Activated CD4-positive, alpha-beta T cell treated with anti-CD3 and anti-CD28 coated beads, Interleukin-2, amount 50 U/mL, for 1 hour (primary cell): ENCODE measurements at places on chromosomes 11 and 22.

DNA sequence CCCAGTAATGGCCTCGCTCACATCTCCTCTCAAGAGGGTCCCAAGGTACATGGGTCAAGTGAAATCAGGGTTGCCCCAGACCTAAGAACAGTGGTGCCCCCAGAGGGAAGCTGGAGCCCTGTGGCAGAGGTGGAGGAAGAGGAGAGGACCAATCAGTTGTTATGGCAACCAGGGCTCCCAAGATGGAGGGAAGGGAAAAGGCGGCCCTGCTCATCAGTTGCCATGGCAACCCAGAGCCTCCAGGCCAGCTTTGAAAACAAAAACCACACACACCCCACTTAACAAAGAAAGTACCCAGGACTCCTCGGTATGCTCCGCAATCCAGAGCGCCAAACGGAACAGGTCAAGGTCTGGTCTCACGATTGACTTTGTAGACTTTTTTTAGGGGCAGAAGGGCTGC lies 53.5 kb upstream of the SLC35C1 start:
- DNase-seq: no peak

GRCh38 chr22:48605856-48606481 lies 1221.7 kb downstream of the BRD1 start:
- DNase-seq: no peak

DNA sequence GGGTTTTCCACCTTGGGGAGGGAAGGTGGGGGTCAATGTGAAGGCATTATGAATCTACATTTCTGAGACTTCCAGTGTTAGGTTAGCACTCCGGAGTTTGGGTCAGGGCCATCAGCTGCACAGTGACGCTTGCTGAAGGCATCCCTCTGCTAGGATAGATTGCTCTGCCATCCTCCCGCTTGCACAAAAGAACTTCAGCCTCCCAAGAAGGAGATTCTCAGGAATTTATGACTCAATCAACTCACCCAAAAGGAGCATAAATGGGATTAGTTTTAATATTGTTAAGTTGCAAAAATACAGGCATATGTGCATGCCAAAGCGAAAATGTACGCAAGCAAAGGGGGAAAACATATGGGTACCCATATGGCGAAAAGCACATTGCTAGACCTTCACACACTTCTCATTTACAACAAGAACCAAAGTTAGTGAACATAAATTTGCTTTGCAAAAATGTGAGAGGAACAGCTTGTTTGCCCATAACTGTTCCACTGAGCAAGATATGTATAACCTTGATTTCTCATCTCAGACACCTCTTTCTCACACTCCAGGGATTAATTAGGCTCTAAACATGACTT lies 1013.0 kb downstream of the OPCML start:
- no peak for DNase-seq

DNA sequence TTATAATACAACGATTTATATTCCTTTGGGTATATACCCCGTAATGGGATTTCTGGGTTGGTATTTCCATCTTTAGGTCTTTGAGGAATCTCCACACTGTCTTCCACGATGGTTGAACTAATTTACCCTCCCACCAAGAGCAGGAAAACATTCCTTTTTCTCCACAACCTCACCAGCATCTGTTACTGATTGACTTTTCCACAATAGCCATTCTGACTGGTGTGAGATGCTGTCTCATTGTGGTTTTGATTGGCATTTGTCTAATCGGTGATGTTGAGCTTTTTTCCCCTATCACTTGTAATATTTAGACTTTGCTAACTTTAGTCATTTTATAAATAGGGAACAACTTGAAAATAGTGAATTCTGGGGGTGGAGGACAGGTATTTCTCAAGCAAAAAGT lies 58.1 kb downstream of the PPFIA1 start:
- DNase-seq: no peak

DNA sequence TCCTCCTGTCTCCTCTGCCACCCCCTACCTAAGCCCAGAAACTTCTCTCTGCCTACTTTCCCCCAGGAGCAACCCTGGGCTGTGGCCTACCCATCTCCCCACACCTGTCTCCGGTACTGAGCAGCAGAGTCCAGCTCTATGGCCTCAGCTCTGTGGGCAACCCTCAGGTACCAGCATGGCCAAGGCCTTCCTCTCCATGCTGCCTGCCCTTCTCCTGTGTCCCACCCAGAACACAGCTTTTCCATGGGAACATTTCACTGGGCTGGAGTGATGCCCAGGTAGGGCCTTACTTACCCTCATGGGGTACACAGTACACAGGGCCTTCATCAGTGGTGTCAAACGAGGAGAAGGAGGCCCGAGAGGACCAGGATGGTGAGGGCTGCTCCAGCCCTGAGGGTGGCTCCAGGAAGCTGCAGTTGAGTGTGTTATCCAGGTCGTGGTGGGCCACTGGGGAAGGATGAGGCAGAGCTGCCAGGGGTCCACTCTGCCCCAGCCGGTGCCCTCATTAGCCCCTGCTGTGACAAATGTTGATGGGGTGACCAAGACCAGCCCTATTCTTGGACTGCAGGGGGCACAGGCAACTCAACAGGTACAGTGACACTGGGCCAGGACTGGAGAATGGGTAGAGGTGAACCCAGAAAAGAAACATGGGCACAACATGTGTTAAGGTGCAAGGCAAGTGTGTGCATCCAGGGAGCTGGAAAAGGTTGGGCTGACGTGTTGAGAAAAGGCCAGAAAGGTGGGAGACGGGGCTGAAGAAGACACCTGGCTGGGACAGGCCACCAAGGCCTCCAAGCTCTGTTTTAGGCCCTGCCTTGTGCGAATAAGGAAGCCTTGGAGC lies 10.3 kb downstream of the SCARF2 start:
- no peak for DNase-seq

GRCh38 chr11:61598886-61599868 lies 18.3 kb upstream of the SYT7 start:
- DNase-seq: no peak

GRCh38 chr11:74168838-74169237 lies 2.0 kb downstream of the C2CD3 start:
- DNase-seq: no peak

- no peak for DNase-seq
Observed at GRCh38 chr22:21444701-21445436, 22.3 kb upstream of the TMEM191C start.

GRCh38 chr11:111797145-111797581 lies 31.0 kb upstream of the PPP2R1B start:
- no peak for DNase-seq

DNA sequence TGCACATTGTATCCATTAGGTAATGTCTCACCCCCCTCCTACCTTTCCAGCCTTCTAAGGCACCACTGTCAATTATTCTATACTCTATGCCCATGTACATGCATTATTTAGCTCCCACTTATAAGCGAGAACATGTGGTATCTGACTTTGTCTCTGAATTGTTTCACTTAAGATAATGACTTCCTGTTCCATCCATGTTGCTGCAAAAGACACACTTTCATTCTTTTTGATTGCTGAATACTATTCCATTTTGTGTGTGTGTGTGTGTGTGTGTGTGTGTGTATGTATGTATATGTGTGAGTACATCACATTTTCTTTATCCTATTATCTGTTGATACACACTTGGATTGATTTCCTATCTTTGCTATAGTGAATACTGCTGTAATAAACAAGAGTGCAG lies 84.2 kb downstream of the PGR start:
- no peak for DNase-seq

DNA sequence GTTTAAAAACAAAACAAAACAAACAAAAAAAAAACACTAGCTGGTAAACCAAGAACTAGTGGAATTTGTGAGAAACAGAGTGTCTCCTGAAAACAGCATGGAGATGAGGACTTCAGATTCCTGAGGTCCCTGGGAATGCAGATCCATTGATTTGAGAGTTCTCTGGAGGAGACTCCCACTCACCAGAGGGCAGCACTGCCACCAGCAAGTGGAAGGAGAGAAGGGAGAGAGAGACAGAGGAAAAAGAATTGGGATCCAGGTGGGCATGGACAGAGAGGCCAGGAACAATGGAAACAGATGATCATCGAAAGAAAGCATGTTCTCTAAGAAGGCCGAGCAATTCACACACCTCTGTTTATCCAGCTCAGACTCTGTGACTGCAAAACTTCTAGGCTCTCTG lies 31.8 kb downstream of the ETS1 start:
- DNase-seq: no peak

DNA sequence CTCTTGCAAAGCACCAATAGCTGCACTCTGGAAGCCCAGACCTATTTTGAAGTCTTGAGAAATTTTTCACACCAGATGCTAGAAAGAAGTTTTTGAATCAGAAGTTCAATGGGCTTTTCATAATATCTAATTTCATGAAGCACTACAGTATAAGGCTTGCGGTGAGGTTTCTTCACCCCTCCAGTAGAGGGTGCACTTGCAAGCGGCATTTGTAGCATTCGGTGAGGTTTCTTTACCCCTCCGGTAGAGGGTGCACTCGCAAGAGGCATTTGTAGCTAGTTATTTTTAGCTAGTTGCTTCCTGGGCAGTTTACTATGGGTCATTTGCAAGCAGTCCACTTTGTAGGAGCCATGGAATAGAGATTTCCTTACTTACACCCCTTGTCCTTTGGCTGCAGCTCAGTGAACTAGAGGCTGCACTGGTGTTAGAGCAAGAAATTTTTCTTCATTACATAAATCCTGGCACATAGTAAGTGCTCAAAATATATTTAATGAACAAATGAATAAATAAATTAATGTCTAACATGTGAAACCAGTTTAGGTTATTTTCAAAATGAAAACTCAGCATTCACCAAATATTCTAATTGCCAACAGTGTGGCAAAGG lies 7.8 kb upstream of the NOX4 start:
- DNase-seq: no peak

GRCh38 chr11:73296501-73297230 lies 11.4 kb upstream of the ARHGEF17 start:
- no peak for DNase-seq

DNA sequence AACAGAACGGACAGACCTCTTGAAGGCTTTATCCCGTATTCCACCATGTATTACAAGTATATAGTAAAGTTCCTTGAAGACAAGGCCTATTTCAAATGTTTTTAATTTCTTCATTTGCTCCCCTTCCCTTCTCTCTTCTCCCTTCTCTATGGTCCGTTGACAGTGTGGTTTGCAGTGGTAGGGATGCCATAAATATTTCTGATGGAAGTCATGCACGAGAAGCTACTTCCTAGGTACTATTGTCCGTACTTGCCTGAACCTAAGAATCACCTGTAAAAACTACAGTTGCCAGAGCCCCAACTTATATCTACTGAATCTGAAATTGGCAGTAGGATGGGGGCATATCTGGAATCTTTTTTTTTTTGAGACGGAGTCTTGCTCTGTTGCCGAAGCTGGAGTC lies 2.8 kb downstream of the PISD start:
- no peak for DNase-seq

GRCh38 chr22:27885977-27886842 lies 32.8 kb downstream of the PITPNB start:
- DNase-seq: peak; percentile 37

DNA sequence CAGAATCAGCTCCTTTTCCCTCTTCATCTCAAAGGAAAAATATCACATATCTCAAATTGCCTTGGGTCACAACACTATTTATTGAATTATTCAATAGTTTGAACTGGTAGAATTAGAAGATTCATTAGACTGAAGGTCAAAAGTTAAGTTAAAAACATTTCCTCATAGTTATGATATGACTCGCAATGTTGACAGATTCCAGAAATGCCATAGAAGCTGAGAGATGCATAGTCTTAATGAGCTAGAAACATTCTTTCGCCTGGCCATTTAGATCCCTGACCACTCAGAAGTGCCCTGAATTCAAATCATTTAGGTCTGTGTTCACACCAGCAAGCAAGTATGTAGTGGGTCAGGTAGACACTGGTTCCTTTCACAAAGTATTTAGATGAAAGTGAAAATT lies 44.4 kb downstream of the FAT3 start:
- DNase-seq: no peak

DNA sequence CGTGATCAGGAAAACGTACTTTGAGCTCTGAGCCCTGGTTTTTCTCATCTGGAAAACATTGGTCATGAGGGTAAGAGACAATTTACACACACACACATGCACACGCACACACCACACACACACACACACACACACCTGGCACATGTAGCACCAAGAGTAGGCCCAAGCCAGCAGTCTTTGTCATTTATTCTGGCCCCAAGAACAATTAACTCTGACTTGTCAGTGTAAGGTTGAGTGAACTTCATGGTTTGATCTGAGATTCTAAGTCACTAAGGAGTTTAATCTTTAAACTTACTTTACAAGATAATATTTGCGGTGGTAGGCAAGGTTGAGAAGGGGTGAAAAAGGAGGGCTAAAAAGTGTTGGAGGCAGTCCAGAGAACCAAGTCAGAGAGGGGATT lies 44.1 kb downstream of the MMP20 start:
- DNase-seq: no peak

DNA sequence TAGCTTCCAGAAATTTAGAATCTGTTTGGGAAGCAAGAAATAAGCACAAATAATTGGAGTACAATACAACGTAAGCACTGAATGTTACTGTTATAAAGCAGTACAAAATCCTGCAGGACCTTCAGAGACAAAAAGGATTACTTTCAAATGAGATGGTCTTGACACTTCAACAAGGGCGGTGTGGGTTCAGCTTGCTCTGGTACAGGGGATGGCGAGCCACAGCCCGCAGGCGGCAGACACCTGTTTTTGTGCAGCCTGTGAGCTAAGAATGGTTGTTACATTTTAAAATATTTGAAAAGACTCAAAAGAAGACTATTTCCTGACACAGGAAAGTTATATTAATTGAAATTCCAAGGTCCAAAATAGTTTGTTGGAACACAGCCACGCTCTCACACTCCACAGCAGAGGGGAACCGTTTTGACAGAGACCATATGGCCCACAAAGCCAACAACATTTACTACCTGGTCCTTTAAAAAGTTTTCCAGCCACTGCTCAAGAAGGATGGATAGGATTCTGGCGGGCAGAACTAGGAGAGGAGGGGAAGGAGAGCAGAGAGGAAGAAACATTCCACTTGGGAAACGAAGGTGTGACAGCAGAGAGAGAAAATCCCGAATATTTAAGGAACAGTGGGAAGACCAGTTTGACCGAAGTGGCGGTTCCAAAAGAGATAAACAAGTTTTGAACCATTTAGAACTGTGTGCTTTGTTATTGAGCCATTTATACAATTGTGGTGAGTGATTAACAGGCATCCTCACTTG lies 6.3 kb downstream of the PRDM10 start:
- DNase-seq: no peak

DNA sequence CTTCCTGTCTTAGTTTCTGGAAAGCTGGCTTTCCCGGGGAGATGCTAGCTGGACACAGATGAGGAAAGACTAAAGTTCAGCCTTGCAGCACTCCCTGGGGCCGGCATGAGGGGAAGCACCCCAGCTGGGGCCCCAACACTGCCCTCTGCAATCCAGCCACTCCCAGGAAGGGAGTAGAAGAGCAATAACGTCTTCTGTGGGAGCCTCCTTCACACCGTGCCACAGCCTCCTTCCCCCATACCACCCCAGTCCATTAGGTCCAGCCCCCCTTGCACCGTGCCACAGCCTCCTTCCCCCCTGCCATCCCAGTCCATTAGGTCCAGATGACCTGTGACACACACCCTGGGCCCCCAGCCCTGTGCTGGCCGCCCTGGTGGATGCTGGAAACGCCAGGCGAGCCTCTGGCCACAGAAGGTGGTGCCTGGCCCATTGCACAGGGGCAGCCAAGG lies 44.1 kb upstream of the PRDM11 start:
- DNase-seq: no peak
